ENCODE measurements at places on chromosomes 6 and 20.

- no peak for DNase-seq
Measured at GRCh38 chr6:52513464-52513863, 63.4 kb downstream of the TRAM2 start.

DNA sequence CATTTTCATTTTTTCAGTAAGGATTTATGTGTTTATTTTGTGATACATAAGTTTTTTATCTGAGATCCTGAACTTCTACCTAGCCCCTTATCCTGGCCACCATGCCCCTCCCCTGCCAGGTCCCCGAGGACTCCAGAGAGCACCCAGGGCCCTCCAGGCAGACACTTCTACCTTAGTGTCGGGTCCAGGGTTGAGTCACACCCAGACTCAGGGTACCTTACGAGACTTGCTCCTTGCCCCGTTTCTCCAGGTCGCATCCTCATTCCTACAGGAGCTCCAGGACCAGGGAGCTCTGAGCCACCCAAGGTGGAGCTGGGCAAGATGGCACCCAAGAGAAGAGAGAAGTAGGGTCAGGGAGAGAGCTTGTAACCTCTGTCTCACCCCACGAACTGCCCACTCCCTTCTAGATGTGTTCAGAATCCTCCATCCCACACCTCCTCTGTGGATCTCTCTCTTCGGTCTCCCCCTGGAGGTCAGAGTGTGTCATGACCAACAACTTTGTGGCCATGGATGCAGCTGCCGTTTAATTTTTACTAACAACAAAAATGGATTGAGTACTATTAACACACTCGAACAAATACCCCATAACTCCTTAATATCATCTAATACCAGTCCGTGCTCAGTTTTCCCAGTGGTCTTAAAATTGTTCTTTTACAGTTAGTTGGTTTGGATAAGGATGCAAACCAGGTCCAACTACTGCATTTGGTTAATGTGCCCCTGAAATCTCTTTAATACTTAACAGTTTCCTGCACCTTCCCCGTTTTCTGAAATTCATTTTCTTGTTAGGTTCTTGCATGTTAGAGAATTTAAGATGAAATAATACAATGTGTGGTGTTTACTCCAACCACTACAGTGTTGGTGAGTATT is 130.6 kb upstream of the INSM1 start:
- DNase-seq: peak; percentile 20

DNA sequence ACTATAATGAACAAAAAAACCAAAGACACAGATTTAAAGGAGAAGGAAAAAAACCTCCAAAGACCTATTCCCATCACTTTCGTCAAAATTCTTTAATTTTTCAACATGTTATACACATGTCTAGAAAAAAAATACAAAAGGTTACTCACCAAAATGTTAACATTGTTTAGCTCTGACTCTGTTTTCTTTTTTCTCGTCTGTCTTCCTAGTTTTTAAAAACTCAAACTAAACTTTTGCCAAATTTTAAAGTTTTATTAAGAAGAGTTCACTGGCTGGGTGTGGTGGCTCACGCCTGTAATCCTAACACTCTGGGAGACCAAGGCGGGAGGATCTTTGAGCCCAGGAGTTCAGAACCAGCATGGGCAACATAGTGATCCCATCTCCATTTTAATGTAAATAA is 10.8 kb downstream of the MCUR1 start:
- DNase-seq: no peak

GRCh38 chr6:35642471-35643161 is 46.1 kb downstream of the FKBP5 start:
- DNase-seq: no peak

- DNase-seq: no peak
Measured at GRCh38 chr20:44574372-44574771, 8.0 kb upstream of the PKIG start.

- no peak for DNase-seq
Measured at GRCh38 chr20:10658051-10658823, 15.6 kb downstream of the JAG1 start.

GRCh38 chr6:12294851-12295536 is 4.8 kb downstream of the EDN1 start:
- DNase-seq: no peak

DNA sequence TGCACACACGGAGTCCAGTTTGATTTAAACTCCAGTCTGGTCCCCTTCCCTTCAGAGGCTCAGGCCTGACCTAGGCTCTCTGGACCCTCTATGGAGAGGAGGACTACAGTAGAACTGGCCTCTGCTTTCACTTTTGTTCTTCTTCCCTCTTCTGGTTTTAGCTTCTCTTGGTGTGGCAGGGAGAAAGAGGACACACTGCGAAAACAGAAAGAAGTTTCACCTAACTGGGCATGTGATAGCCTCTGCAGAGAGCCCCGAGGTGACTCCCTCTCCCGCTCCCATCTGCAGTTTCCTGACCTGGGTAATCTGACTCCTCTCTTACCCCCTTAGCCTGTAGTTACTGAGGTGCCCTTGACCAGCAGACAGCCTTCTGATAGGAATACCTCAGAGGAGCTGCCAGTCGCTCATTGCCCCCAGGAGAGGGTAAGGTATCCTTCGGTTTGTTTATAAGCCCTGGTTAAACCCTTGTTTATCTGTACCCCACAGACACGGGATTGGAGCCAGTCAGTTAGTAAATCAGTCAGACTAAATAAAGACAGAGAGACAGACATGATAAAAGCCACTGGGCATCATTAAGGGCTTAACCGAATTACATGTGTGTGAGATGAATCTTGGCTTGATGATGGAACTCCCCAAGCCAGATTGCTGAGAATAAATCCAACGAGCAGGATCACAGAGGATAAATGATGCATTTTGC is 12.0 kb upstream of the DTNBP1 start:
- DNase-seq: no peak
